Immature natural killer cell (primary cell): ENCODE measurements at places on chromosomes 6 and 20.

DNA sequence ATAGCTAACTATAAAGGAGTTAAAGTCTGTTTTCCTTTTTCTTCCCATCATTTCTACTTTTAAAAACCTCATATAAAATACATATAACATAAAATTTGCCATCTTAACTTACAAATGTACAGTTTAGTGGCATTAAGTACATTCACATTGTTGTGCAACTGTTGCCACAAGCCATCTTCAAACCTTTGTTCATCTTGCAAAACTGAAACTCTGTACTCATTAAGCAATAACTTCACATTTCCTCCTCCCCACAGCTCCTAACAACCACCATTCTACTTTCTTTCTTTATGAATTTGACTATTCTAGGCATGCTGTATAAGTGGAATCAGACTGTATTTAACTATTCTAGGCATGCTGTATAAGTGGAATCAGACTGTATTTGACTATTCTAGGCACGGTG lies 4.5 kb downstream of the CCDC170 start:
- no peak for DNase-seq

GRCh38 chr6:85323435-85324040 lies 126.3 kb upstream of the NT5E start:
- DNase-seq: peak; percentile 34

- DNase-seq: no peak
Measured at GRCh38 chr6:148509800-148510581, 167.4 kb downstream of the SASH1 start.

DNA sequence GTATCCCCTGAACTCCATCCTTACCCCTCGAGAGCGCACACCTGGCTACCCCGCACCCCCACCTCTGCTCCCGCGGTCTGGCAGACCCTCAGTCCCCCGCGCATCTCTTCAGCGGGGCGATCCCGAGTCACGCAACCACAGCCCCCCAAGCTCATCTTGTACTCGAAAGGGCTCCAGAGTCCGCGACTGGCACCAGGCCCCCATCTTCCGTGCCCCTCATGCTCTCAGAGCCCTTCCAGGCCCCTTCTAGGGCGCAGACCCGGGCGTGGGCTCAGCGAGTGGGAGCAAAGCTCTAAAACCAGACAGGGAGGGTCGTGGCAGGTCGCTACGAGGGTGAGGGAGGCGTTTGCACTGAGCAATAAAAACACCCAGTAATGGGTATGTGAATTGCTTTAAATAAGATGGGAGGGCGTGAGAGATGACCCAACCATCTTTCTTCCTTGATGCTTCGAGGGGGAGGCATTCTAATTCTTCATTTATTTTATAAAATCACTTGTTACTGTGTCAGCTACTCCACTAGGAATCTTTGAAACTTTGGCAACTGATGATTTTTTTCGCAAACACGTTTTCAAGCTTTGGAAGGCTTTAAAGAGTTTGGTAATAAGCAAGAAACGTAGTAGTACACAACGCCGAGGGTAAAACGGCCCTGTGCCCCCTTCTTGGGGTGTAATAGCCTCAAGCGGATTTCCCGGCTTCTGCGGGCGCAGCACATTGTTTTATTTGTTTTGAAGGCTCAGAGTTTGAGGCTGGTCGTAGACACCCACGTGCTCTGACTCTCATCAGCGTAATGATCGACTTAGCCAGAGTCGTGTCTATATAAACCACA lies 42.6 kb upstream of the SUPT3H start:
- peak; percentile 41 for DNase-seq

GRCh38 chr6:33708516-33709204 lies 2.8 kb downstream of the UQCC2 start:
- DNase-seq: no peak

GRCh38 chr6:99846006-99846405 lies 148.0 kb downstream of the MCHR2 start:
- DNase-seq: no peak

GRCh38 chr6:142756215-142756630 lies 188.8 kb downstream of the HIVEP2 start:
- no peak for DNase-seq

GRCh38 chr6:49934770-49935169 lies 29.2 kb downstream of the DEFB114 start:
- no peak for DNase-seq
